ENCODE measurements at places on chromosomes 12 and 14.

DNA sequence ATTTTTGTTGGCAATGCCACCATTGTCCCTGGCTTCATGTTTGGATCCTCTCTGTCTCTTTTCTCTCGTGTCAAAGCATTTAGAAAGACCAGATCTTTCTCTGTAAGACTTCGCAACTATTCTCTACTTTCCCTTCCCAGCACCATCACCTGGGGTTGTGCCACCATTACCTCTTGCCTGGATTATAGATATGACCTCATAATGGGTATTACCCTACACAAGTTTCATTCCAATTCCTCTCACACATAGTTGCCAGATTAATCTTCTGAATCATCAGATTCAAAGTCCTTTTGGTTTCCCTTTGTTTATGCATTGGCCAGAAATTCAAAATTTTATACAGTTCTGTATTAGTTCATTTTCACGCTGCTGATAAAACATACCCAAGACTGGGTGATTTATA is 27.2 kb upstream of the DHRS2 start:
- DNase-seq = no peak

- no peak for DNase-seq
Measured at GRCh38 chr12:131609762-131610161, 101.1 kb upstream of the SFSWAP start.

GRCh38 chr12:116492703-116493324 is 66.4 kb upstream of the MAP1LC3B2 start:
- no peak for DNase-seq

- DNase-seq = no peak
Measured at GRCh38 chr12:49533331-49533730, 5.5 kb upstream of the KCNH3 start.

- no peak for DNase-seq
Measured at GRCh38 chr14:105141486-105142281, 26.9 kb downstream of the JAG2 start.

GRCh38 chr14:103072595-103073366 is 11.2 kb upstream of the LBHD2 start:
- DNase-seq = no peak
